CD14-positive monocyte (primary cell): ENCODE measurements at places on chromosomes 3 and 15. TPM values are rescaled to one million over a fixed set of nuclear protein-coding genes. Genes with fewer than 3 reads are reported as not detected.
A peak's percentile ranks its signal among the peaks of the same experiment; 100 is the strongest.

DNA sequence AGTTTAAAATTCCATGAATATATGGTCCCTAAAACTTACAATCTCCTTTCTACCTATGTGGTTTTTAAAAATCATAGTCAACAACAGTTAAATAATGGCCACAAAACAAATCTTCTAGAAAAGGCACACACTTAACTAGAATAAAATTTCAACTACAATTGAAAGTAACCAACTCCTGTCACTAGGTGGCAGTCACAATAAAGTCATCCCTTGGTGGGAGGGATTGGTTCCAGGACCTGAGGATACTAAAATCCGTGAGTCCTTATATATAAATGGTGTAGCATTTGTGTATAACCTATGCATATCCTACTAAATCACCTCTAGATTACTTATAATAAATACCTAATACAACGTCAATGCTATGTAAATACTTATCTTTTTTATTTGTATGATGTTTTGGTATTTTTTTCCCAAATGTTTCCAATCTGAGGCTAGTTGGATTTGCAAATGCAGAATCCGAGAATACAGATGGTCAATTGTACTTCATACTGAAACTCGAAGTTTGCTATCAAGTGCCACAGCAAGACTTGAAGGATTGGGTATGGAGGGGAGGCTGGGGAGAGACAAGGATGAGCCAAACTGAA is 172.6 kb downstream of the FMN1 start:
- DNase-seq, result no peak

- no peak for DNase-seq
These were observed 203.6 kb upstream of the MDFIC2 start for GRCh38 chr3:70516076-70516475.

DNA sequence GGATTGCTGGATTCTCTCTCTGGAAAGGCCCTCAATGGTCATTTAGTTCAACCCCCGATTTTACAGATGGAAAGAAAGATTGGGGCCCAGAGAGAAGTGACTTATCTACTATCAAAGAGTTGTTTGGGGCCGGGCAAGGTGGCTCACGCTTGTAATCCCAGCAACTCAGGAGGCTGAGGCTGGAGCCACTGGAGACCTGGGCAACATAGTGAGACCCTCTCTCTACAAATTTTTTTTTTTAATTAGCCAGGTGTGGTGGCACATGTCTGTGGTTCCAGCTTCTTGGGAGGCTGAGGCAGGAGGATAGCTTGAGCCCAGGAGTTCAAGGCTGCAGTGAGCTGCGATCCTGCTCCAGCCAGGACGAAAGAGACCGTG is 5.2 kb upstream of the USP3 start:
- DNase-seq, result no peak

DNA sequence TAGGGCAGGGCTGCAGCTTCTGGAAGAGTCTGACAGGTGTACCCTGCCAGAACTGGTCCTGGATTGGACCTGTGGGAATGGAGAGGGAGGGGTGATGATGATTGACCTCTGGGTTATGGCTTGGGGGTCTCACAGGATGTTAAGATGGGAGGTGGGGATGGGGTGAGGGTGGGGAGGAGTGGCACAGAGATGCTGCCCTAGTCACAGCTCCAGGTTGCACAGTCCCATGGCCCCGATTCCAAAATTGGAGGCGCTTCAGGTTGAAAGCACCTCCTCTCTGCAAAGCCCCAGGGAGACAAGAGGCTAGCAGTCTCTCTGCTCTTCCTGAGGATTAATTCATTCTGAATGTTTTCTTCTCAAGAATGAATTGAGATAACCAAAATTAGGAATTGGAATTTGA is 101.4 kb downstream of the FAM43A start:
- no peak for DNase-seq

- DNase-seq, result no peak
These were observed 55.1 kb upstream of the SLC25A26 start for GRCh38 chr3:66165660-66166059.

GRCh38 chr3:182925330-182925943 is 54.9 kb downstream of the DCUN1D1 start:
- peak; percentile 60 for DNase-seq

DNA sequence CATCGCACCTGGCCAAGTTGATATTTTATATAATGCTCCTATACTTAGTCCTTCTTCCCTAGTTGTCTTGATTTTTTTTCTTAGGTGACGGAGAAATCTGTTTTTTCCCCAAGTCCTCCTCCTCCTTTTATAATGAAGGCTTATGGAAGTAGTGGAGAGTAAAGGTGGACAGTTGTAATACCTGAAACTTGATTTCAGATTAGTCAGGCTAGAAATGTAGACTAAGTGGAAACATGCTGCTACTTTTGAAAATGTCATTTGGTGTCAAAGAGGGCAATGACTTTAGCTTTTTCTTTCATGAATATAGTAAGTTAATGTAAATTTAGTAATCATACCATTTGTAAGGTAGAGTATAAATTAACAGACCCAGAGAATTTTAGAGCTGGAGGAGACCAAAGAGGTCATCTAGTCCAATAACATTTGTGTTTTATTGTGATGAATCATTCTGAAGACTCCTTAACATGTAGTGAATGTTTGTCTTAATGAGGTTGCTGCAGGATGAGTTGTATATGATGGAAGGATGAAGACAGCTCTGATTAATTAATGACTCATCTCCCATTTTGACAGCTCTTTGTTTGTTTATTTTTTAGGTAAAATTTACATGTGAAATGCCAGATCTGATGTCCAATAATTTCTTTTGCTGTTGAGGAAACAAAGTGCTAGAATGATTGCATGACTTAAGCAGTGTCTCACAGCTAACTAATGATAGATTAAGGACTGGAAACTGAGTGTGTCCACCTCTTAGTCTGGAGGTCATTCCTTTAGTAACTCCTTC is 8.7 kb downstream of the CTDSPL2 start:
- no peak for DNase-seq

DNA sequence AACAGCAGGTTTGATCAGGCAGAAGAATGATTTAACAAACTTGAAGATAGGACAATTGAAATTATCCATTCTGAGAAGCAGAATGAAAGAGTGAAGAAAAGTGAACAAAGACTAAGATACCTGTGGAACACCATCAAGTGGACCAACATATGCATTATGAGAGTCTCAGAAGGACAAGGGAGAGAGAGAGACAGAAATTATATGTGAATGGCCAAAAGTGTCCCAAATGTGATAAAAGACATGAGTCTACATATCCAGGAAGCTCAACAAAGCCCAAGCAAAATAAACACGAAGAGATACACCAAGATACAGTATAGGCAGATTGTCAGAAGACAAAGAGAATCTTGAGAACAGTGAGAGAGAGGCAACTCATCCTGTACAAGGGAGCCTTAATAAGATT is 5.6 kb upstream of the NR1I2 start:
- no peak for DNase-seq

DNA sequence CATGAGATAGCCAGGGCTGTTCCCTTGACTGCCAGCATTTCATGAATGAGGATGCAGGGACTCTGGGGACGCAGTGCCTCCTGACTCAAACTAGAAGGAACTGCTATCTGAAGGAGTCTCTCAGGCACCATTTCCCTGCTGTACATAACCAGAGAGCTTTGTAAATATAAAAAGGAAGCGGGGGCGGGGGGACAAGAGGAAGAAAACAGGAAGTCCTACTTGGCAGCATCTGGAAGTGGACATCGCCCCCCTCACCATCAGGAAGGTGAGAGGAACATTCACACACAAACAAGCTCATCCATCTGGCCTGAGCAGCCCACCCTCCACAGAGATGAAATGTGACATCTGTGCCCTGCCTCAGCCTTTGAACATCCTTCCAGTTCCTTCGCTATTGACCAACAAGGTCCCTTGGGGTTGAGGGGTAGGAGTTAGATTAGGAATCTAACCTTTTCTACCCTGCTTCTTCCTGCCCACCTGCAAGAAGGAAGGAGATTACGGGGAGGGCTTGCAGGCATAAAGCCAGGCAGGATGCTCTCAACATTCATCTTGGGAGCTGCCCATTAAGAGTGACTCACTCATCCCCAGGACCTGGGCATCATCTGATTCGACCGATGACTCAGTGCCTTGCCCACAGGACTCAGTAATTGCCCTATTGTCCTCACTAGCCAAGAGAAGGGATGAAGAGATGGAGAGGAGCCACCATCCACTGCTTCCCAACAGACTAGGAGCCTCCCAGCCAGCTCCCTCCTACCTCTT is 31.9 kb downstream of the SH3BP5 start:
- peak; percentile 97 for DNase-seq

GRCh38 chr3:196968233-196969133 is at the start of gene PIGZ:
TSS of gene PIGZ (minus strand) at chr3:196968833. CDS start at chr3:196952031, 16,802 bp downstream.
- no peak for DNase-seq

DNA sequence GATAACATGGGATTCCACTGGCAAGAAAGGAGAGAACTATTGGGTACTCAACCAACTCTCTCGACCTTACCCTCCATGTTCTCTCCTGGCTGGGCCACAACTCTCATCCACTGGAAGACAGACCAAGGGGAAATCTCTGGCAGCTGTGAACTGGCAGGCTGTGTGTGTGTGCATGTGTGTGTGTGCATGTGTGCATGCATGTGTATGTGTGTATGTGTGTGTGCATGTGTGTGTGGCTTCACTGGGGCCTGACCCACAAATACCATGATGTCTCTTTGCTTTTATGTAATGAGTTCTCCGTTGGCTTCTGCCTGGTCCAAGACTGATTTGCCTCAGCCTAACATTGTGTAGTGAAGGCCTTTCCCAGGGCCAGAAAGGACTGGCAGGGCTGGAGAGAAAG is 4.1 kb upstream of the ALDH1A3 start:
- DNase-seq, result no peak

DNA sequence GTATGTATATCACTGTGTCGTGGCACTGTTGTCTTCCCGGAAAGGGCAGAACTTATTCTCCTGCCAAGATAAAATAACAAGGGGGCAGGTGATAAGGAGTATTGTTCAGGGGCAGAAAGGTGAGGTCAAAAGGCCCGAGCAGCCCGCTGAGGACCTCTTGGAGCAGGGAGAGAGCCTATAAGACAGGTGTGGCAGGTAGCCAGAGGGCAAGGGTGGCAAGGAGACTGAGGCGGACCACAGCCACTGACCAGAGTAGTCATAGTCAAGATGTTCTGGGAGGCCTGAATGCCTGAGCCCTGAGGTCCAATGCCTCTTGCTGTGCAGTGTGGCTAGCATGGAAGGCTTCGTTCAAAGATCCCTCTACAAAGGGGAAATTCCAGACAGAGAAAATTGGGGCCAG is 172.3 kb upstream of the CHRNA7 start:
- DNase-seq, result no peak

- no peak for DNase-seq
These were observed 194.5 kb downstream of the CPNE4 start for GRCh38 chr3:131840156-131840797.

DNA sequence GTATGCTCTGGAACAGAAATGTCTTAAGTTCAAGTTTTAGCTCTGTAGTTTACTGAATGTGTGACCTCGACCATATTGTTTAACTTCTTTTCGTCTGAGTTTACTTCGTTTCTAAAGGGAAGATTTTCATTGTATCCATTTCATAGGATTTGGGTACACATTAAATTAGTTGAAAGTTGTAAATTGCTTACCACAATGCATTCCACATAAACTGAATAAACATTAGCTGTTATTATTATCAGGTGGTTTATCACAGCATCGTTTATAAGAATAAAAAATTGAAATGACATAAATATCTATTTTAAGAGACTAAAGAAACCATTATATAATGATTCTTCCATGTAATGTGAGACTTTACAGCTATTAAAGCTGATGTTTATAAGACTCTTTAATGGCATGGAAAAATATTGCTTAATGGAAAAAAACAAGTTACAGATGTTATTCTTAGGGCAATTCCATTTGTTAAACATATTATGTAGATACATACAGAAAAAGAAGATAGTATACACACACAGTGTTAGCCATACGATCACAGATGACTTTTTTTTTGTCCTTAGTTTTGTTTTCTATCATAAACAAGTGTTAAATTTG is 342.3 kb upstream of the SGO1 start:
- no peak for DNase-seq

DNA sequence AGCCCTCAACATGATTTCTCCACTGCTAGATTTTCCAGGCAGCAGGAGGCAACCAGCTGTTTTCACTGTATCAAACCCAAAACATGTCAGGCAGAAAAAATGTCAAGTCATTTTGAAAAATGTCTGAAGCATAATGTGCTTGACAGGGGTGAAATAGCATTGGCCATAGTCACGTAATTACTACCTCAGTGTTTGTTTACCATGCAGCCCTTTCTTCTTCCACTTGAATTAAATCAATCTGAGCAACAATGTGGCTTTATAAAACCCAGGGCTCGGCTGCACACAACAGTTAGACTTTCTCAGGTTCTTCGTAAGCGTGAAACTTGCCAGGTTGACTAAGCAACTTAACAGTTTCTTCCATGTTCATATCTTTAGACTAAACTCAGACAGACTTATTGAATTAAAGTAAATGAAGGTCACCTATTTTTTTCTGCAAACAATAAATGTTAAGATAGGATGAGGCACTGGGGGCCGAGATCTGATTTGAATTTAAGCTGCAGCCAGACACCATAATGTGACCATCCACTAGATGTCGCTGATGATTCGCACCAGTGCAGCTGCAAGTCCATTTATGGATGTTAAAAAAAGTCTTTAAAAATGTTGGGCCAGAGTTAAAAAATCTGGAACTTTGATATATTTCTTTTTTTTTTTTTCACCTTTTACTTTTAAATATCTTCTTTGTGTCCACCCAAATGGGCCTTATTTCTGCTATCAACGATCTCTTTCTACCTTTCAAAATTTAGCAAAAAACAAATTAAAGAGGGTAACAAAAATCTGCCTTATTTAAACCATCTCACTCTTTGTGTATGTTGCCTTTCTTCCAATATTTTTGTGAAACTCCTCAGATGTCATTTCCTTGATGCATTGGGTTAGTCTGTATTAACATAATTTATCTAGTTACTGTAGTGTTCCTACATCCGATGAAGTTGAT is 305.9 kb downstream of the CACNA2D3 start:
- no peak for DNase-seq

GRCh38 chr3:78571486-78571885 is 1196.3 kb downstream of the ROBO1 start:
- no peak for DNase-seq

GRCh38 chr15:68504681-68505170 is 72.8 kb upstream of the ITGA11 start:
- DNase-seq, result no peak

- no peak for DNase-seq
These were observed 12.4 kb upstream of the ABHD2 start for GRCh38 chr15:89075846-89076245.

- no peak for DNase-seq
These were observed 97.4 kb upstream of the PLXND1 start for GRCh38 chr3:129703913-129704312.

GRCh38 chr3:100609963-100610362 is 562 bp downstream of the ADGRG7 start:
- DNase-seq, result no peak

Gene PIGB
- 16.8 TPM for polyA plus RNA-seq

Gene CLSTN2
- not detected for polyA plus RNA-seq

Gene LRRIQ4
- polyA plus RNA-seq, result not detected

Gene ATP13A5
- not detected in 2 replicates for polyA plus RNA-seq

Gene ST8SIA2
- not detected for polyA plus RNA-seq
